ENCODE measurements at places on chromosomes 7 and 10. TPM values are rescaled to one million over a fixed set of nuclear protein-coding genes. Genes with fewer than 3 reads are reported as not detected.

GRCh38 chr7:92831716-92832533 lies 4.4 kb downstream of the CDK6 start:
- DNase-seq, result no peak

Gene KCNMA1
- total RNA-seq, result 10.1 TPM

- DNase-seq, result no peak
Measured at GRCh38 chr7:65809259-65809981, 63.5 kb upstream of the VKORC1L1 start.

GRCh38 chr10:126349676-126350075 lies 38.6 kb downstream of the ADAM12 start:
- DNase-seq, result no peak

- no peak for DNase-seq
Measured at GRCh38 chr10:124384591-124385190, 34.0 kb downstream of the OAT start.

- DNase-seq, result no peak
Measured at GRCh38 chr10:97518301-97519043, 19.7 kb downstream of the UBTD1 start.

DNA sequence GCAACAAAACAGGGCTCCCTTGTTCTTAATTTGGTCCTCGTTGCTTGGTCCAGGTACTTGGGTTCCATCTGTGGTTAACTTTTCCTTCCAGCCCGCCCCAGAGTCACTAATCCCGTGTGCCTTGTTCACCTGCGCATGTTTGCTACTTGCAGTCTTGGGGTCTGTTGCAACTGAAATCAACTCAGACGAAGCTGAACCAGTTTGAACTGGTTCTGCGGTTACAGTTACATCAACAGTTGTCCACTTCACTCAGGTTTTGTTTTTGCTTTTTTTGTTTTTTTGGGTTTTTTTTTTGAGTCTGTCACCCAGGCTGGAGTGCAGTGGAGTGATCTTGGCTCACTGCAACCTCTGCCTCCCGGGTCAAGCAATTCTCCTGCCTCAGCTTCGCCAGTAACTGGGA lies 34.7 kb downstream of the TRRAP start:
- DNase-seq, result no peak

Gene ELMO1
- total RNA-seq, result 91.8 TPM

DNA sequence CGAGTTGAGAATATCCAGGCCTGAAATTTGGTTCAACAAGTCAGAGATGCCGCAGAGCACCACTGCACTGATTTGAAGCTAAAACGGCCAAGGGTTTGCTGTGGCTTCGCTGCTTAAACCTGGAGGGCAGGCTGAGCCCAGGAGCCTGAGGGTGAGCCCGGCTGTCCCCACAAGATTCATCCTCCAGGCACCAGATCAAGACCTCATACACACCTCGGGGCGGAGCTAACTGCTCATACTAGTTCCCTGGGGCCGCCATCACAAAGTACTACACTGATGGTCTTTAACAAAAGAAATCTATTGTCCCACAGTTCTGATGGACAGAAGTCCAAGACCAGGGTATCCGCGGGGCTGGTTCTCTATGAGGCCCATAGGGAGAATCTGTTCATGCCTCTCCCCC lies 16.9 kb upstream of the TRIM56 start:
- DNase-seq, result no peak

- no peak for DNase-seq
Measured at GRCh38 chr10:27542812-27543211, 38.7 kb downstream of the RAB18 start.

- no peak for DNase-seq
Measured at GRCh38 chr10:12048547-12048946, 5.9 kb upstream of the UPF2 start.

Gene PON1
- 2.0 TPM for total RNA-seq

Gene RBP3
- total RNA-seq, result not detected

- DNase-seq, result no peak
Measured at GRCh38 chr7:77680266-77680665, 16.0 kb upstream of the RSBN1L start.

DNA sequence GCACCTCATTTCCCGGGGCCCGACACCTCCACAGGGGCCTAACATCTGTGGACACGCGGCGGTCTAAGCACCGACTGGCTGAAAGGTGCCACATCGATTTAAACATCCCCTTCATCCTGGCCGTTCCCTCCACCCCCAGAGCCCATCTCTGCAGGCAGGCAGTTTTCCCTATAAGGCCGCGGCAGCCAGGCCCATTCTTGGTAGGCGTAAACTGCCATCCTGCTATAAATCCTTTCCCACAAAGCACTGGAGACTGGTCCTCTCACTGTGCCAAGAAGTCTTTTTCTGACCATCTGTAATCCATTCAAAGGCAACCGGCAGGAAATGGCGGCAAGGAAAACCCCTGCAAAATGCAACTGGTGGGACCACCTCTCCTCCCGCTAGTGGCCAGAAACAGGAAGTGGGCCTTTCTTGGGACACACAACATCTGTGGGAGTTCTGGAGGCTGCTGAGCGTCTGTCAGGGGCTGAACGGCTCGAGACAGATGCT lies 22.4 kb downstream of the ATXN7L1 start:
- DNase-seq, result no peak

GRCh38 chr10:71218046-71218650 lies 5.8 kb downstream of the UNC5B start:
- no peak for DNase-seq

DNA sequence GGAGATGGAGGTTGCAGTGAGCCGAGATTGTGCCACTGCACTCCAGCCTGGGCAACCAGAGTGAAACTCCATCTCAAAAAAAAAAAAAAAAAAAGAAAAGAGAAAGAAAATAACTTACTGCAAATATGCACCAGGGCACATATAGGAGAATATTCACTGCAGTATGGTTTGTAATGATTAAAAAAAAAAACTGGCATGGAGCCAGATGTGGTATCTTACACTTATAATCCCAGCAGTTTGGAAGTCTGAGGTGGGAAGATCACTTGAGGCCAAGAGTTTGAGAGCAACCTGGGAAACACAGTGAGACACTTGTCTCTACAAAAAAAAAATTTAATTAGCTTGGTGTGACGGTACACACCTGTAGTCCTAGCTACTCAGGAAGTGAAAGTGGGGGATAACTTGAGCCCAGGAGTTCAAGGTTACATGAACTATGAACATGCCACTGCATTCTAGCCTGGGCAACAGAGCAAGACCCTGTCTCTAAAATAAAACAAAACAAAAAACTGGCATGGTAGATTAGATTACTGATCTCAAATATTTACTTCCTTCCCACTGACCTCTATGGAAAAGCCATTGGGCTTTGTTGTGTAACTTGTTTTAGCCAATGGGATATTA lies 85.6 kb downstream of the MICU1 start:
- no peak for DNase-seq

DNA sequence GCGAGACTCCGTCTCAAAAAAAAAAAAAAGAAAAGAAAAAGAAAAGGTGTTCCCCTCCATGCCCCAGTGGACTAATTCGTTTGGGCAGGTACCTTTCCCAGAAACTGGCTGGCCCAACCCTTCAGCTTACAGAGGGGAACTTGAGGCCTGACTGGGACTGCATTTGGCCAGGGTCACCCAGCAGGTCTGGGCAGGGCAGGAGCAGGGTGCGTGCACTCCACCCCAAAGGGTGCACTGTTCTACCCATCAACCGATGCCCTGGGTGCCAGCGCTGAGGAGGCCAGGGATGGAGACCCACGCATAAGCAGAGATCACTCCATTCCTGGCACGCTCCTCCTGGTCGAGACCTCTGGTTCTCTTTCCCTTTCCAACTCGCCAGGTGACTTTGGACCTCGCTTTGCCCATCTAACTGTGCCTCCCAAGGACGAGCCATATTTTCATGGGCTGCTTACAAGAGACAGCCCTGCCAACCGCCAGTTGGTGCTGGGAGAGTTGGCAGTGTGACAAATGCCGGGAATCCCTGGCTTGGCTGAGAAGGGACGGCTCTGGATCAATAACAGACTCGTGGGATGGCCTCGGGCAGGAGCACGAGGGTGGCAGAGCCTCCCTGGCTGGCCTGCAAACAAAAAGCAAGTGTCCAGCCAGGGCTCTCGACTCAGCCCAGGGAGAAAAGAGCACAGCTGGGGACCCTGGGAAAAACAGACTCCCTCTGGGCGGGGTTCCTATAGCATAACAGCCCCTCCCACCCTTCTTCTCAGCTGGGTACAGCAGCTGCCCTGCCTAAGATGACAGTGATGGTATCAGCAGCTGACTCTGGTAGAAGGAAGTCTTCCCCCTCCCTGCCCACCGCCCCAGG lies 7.9 kb downstream of the HSPB1 start:
- DNase-seq, result no peak

GRCh38 chr7:130733931-130734814 lies at the start of gene KLF14:
Gene KLF14, minus strand, starts transcription at chr7:130734207. Its CDS starts 174 bp downstream, at chr7:130734033.
- DNase-seq, result no peak

GRCh38 chr10:50641626-50642025 lies 17.9 kb upstream of the SGMS1 start:
- DNase-seq, result no peak

GRCh38 chr7:114426824-114427223 lies 12.2 kb downstream of the FOXP2 start:
- no peak for DNase-seq

DNA sequence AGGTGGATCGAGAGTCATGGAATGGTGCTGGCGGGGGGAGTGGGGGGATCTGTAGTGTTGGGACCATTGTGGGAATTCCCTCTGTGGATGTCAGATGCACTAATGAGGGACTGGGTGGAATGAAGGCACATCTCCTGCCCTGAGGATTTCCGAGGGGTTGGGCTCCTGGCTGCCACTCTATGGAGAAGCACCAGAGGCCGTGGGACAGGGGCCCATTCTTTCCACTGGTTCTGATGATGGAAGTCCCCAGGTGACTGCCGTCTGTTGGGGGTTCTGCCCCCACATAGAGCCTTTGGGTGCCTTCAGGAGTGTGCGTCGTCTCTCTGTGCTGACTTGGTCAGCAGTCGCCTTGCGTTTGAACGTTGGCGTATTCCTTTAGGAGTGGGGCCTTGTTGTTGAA lies 202.9 kb downstream of the GLRX3 start:
- DNase-seq, result no peak

GRCh38 chr7:124856299-124856888 lies 73.2 kb downstream of the POT1 start:
- DNase-seq, result no peak

Gene OR2A5
- not detected for total RNA-seq

GRCh38 chr7:27895551-27895950 lies 155.6 kb downstream of the TAX1BP1 start:
- no peak for DNase-seq

- DNase-seq, result no peak
Measured at GRCh38 chr7:129877146-129877792, 75.5 kb downstream of the UBE2H start.

DNA sequence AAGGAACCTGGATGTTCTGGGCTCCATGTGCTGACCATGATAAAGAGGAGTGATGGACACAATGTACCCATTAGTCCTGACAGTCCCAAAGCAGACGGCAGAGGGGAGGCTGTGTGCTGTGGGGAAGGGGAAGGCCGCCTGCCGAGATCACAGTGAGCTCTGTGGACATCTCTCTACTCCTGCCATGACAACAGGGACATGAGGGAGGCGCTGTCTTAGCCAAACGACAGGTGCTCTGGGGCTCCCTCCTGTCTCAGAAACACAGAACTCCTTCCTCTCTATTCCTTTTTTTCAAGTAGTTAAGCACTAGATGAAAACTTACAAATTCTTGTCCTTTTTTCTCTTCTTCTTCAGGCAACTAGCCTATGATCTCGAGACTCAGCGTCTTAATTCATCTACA lies 113.1 kb downstream of the RNF32 start:
- DNase-seq, result no peak

DNA sequence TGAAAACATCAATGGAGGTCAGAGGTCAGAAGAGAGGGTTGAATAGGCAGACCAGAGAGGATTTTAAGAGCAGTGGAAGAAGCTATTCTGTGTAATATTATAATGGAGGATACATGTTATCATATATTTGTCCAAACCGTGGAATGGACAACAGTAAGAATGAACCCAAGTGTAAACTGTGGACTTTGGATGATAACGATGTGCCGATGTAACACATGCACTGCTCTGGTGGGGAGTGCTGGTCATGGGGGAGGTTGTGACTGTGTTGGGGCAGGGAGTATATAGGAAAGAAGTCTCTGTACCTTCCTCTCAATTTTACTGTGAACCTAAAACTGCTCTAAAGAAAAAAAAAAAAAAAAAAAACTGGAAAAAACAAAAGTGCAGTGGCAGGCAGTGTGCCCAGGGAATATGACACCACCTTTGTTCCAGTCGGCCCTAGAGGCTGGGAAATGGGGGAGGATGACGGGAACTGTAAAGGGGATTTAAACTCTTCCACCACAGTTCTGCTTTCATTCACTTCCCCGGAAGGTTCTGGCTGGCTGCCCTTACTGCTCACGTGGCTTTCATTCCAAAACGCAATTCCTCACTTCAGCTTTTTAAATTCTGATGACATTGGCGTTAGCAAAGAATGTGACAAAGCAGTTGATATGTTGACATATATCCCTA lies 113.7 kb upstream of the ANKRD1 start:
- peak; percentile 74 for DNase-seq
